Putamen (tissue), 1 donor: ENCODE measurements at places on chromosomes 3 and 15.

DNA sequence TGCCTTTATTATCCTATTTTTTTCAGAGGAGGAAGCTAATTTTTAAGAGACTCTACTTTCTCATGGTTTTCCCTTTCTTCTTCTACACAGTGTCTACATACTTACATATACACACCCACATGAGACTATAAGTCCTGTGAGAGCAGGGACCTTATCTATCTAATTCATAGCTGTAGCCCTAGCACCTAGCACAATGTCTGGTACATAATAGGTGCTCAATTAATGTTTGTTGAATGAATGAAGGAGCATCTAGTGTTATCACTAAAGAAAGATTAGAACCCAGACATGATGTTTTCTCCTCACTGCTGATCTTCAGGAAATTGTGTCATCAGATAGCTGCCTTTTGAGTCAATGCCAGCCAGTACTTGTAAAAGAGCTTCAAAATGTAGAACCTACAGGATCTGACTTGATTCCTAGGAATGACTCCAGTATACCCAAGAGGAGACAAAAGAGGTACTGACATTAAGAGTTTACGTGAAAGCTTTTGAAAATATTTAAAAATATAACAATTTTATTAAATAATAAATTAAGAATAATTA is 2.5 kb downstream of the SCG5 start:
- DNase-seq: no peak

- no peak for DNase-seq
These were observed 500 bp upstream of the RAB6B start for GRCh38 chr3:133896002-133896761.

- DNase-seq: no peak
These were observed 10.1 kb downstream of the AADACL2 start for GRCh38 chr3:151743855-151744254.

- no peak for DNase-seq
These were observed 19.8 kb downstream of the RAB7A start for GRCh38 chr3:128745742-128746141.

DNA sequence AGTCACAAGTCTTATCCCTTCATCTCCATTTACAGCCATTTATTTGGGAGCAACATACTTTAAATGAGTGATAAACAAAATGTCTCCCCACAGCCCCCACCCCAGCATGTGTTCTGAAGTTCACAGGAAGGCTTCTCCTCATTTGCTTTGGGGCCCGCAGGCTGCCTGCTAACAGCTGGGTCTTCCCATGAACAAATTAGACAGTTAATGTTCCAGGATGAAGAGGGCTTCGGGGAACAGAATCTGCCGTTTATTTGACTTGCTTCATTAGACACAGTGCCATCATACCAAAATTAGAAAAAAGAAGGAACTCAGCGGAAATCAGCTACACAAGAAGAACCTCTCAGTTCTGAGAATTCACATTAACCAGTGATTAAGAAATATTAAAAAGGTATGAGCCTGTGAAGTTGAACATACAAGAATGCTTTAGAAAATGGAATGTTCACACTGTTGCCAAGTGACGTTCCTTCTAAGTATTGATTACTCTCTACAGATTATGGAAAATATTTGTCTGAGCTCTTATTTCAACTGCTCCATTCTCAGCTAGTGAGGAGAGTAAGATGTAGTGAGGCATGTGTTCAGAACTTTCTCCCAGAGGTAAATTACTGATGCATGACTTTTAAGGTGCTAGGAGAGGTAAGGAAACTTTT is 107.5 kb upstream of the THBS1 start:
- no peak for DNase-seq

DNA sequence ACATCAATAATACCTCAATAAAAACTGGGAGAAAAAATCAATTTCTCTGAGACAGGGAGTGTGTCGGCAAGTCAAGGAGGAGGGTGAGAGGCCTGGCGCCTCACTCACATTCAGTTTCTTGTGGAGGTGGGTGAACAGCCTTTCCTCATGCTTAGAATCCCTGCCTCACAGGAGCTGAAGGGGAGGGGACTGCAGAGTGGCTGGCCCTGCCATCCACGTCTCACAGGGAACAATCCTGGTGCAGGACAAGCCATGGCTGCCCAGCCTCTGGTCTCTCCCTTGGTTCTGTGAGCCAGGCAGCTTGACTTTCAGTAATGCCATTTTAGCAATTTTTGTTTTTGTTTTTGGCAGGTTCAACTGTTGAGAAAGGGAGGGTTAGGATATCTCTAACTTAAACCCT is 126.5 kb upstream of the HACD2 start:
- DNase-seq: no peak
